ENCODE measurements at places on chromosomes 16 and 17. TPM values are rescaled to one million over a fixed set of nuclear protein-coding genes. Genes with fewer than 3 reads are reported as not detected.

MLYCD gene
- total RNA-seq, result 1.3 TPM

NFATC2IP gene
- 26.7 TPM for total RNA-seq

ASPHD1 gene
- total RNA-seq, result 25.9 TPM

TTYH2 gene
- 4.1 TPM for total RNA-seq

LRRC36 gene
- total RNA-seq, result 0.16 TPM

RNPS1 gene
- total RNA-seq, result 250 TPM

KRT17 gene
- total RNA-seq, result 2.3 TPM
